ENCODE measurements at places on chromosomes 3 and 15. TPM values are rescaled to one million over a fixed set of nuclear protein-coding genes. Genes with fewer than 3 reads are reported as not detected.

Gene PLSCR5
- total RNA-seq, result not detected

DNA sequence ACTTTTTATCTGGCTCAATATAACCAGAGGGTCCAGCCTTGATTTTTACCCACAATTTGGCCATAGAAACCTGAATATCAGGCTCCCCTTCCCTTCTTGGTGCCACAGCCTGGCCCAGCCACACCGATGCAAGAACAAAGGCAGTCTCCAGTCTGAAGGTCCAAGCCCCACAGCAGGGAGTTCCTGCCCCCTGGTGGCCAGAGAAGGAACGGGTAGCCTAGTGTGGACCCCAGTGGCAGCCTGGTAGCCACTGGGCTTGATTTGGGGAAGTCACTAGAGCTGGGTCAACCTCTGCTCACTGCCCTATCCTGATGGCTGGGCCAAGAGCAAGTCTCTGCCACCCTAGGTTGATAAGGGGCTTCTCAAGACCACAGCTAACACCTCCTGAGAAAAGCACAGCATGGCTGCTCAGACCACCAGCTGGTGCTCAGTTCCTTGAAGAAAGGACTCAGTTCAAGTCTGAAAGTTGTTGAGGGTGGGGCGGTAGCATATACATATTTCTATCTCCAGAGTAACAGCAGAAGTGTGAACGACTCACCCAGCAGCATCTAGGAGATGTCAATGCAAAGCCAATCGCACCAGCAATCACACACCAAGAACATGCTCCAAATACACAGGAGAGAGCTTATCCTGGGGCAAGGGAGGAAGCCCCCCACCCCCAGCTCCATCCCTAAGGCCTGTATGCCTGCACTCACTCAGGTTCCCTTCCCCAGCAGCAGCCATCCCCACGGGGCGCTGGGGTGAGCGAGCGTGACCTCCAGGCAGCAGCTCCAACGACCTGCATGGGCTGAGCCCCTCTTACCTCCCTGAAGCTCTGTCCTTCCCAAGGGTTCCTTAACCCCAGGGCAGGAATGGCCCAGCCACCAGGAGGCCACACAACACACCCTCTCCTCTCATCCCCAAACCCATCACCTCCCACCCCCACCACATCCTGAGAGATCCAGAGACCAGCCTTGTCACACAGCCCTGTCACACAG is 7.6 kb downstream of the PFKFB4 start:
- DNase-seq, result peak; percentile 85

Gene SLC12A8
- 21.0 TPM for total RNA-seq

Gene CIDEC
- 1.6 TPM for total RNA-seq

DNA sequence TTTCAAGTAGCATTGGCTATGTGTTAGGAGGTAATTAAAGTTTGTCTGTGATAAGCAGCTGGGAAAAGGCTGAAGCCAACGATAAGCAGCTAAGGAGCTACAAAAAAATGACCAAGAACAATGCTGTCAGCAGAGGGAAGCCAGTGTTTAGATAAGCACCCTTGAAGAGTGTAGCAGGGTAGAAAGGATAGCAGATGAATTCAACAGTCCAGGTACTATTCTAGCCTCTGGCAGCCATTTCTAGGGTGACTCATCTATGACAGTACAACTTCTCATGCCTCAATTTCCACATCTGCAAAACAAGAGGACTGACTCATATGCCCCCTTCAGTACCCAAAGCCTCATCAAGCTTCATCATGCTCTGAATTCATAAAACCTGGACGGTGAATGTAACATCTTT is 617.6 kb upstream of the UBE2E2 start:
- DNase-seq, result no peak

All from testis (tissue), 5 donors.